ENCODE measurements at places on chromosomes 4 and X.

- DNase-seq: no peak
Observed at GRCh38 chr4:154908168-154908567, 127.1 kb downstream of the RBM46 start.

GRCh38 chr4:138222046-138222445, 20.1 kb downstream of the SLC7A11 start:
- no peak for DNase-seq

DNA sequence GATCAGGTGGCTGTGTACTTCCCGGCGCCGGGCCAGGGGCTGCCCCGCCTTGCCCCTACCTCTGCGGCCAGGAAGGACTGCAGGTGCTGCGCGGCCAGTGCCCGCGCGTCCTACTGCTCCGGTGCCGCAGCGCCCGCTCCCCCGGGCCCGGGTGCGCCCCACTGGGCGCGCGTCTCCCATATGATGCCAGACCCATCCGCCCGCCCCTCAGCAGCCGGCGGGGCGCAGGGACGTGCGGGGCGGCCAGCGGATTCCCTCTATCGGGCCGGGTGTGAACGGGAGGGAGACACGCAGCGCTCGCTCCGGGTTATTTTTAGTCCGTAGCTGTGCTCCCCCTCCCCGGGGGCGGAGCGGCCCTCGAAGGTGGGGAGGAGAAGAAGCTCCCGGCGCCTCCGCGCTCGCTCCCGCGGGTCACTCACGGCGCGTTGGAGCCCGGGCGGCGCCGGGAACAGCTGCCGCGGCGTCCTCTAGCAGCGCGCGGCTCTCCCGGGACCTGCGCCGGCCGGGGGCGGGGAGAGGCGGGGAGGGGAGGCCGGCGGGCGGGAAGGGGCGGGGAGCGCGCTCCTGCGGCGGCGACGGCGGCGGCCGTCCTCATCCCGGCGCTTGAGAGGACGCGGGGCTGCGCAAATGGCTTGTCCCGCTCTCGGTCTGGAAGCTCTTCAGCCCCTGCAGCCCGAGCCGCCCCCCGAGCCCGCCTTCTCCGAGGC, 103.6 kb downstream of the UCHL1 start:
- no peak for DNase-seq

DNA sequence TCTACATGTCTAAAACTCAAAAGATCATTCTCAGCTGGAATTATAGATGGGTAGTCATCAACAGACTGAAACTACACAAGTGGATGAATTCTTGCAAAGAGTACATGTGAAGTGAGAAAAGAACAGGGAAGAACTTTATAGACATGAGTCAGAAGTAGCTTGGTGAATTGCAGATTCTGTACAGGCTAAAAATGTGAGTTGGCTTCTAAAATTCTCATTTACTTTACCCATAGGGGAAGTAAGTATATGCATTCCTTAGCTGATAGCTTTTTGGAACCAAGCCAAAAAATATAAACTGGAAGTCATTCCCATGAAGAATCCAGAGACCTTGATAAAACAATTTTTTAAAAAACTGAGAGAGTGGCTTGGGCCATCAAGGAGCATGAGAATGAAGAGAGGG, 584.2 kb upstream of the FTHL17 start:
- no peak for DNase-seq

- no peak for DNase-seq
Observed at GRCh38 chrX:112113460-112113859, 30.9 kb upstream of the TRPC5 start.

DNA sequence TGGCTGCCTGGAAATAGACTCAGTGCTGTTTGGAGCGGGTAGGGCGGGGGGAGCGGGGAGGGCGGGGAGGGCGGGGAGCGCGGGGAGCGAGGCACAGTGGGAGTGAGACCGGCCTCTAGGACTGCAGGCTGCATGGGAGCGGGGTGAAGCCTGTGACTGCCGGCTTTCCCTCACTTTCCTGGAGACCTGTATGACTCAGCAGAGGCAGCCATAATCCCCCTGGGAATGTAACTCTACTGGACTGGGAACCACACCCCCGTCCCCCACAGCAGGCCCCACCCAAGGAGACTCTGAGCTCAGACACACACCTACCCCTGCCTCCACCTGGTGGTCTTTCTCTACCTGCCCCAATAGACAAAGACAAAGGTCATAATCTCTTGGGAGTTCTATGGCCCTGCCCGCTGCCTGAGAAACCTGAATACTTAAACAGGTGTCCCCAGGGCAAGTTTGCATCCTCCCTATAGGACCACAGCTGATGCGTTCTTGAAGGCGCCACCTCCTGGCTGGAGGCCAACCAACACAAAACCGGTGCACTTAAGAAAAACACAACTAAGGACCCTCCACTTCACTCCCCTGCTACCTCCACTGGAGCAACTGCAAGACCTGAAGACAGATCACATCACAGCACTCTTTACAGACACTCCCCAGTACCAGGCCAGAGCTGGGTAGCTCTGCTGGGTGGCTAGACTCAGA, 18.0 kb downstream of the HDAC8 start:
- DNase-seq: no peak

DNA sequence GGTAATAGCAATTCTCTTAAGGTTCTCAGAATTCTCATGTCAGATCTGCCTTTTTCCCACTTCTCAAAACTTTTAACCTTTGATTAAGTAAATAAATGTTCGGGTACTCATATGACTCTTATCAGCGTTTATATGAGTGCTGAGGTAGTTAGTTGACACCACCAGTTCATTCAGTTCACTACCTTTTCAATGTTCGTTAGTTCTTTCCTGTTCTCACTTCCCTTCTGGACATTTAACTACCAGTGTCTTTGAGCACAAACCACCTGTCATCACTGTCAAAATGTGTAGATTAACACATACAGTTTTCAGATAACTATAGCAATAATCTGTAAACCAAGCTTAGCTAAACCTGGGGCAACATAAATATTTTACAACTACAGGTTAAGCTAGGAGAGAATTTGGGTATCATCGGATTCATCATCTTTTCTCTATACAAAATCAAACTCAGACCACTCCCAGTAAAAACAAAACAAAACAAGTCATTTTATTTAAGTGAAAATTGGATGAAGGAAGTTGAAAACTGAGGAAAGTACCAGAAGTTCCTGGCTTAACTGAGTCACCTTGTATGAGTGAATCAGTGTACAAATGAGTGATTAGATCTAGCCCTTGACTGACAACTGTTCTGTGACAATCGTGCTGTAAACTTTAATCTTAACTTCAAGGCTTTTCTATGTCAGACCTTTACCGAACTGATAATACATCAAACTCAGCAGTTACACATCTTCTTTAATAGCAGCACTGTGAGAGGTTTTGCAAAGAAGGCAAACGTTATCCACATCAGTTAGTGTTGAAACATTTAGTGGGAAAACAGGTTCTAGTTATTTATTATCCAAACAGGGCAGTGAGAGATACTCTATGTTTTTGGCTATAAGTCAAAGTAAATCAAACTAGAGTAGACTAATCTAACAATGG, 41.9 kb downstream of the ARHGEF38 start:
- DNase-seq: no peak

DNA sequence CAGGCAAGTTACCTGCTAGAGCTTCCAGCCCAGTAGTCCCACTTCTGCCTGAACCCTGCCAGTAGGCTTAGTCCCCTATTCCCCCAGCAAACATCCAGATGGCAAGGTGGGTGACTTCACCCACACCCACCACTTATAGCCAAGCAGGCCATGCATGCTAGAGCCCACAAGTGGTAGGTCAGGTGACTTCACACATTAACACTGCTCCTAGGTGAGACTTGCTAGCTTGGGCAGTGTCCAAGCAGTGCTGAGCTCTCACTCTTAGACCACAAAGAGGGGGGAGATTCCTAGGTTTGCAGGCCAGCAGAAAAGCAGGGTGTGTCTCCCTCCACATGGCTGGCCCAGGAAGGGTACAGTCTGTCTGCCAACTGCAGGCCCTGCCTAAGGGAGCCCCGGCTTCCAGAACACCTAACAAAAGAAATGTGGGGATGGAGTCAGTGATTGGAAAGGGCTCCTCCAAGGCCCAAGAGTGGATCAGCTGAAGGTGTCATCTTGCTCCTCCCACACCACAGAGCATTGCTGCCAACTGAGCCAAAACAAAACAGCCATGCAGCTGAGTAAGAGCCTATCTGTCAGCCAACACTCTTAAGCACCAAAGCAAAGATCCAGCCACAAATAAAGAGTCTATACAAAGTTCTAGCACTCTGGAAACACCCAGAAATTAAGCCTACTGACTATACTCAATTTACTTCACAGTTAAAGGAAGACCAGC, 158.1 kb upstream of the USP38 start:
- DNase-seq: no peak

GRCh38 chr4:26173619-26174018, 147.2 kb upstream of the RBPJ start:
- DNase-seq: no peak

GRCh38 chr4:24473309-24473721, 111.0 kb downstream of the DHX15 start:
- no peak for DNase-seq

- DNase-seq: no peak
Observed at GRCh38 chr4:147134536-147135210, 189.0 kb upstream of the TTC29 start.

- no peak for DNase-seq
Observed at GRCh38 chr4:59629348-59629747, 1570.8 kb upstream of the ADGRL3 start.

DNA sequence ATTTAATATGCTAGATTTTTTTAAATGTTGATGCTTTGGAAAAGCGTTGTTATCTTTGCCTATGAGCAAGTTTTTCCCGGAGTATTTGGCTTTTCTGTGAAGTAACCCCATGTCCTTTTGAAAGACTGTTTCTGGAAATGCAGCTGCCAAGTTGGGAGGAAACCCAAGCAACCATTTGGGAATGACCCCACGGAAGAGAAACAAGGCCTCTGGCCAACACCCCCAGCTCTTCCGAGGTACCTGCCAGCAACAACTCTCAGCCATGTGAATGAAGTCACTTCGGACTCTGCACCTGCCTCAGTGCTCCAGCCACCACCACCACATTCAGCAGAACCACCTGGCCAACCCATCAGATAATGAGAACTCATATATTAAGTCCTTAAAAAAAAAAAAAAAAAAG, 36.2 kb upstream of the DHRSX start:
- no peak for DNase-seq

GRCh38 chrX:97547877-97548578, 664.3 kb downstream of the RPA4 start:
- DNase-seq: no peak

GRCh38 chr4:38188631-38189101, 228.5 kb downstream of the PTTG2 start:
- no peak for DNase-seq

DNA sequence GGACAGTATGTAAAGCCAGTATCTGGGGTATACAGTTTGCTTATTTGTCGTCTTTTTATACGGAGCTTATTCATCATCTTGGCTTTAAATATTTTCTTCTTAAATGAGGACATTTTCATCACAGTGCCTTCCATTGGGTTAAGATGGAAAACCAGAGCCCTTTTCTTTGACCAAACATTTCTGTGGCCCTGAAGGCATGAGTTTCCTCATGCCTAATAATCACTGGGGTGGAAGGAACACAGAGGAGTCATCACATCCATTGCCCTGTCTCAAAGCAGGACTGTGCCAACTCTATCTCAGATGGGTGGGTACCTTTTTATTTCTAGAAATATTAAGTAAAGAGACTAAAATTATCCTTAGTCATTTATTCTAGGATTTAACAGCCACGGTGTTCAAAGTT, 40.0 kb downstream of the CHRDL1 start:
- DNase-seq: no peak

DNA sequence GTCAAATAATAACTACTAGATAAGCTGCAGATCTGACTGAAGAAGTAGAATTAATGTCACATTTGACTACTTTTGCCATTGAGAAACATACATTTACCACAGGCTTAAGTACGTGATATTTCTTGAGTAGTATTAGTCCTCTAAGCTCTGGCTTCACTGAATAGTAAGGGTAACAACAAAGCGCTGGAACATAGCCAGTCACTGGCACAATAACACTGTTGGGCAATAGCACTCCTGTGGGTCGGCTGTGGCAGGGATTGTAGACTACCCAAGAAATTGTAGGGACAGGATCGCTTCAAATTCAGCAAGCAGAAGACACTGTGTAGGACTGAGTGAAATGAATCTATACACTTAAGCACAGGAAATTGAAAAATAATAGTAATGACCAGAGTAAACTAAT, 27.1 kb upstream of the IL15 start:
- no peak for DNase-seq

- no peak for DNase-seq
Observed at GRCh38 chr4:112516471-112517066, 589 bp upstream of the NEUROG2 start.

DNA sequence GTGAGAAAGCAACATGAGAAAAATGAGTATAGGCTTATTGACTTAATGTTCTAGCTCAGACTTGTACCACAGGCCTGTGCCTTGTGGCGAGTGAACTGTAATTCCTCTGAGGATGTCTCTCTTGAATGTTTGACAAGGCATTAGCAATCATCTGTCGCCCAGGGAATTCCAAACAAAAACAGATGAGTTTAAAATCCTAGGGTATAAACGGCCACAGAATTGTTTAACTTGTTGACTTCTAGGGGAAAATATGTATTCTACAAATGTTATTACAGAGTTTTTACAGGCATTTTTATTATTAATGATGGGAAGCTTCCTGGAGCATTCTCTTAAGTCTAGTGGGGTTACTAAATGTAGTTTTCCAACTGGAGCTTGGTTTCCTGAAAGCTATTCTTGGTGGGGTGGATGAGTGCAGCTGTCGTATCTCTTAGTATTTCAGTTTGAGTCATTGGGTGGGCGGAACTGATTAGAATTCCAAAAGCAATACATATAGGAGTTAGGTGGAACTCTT, 40.6 kb downstream of the ARHGAP10 start:
- no peak for DNase-seq

GRCh38 chr4:14952352-14952751, 49.9 kb upstream of the CPEB2 start:
- DNase-seq: no peak

GRCh38 chr4:891747-892146, 40.4 kb downstream of the GAK start:
- DNase-seq: no peak

DNA sequence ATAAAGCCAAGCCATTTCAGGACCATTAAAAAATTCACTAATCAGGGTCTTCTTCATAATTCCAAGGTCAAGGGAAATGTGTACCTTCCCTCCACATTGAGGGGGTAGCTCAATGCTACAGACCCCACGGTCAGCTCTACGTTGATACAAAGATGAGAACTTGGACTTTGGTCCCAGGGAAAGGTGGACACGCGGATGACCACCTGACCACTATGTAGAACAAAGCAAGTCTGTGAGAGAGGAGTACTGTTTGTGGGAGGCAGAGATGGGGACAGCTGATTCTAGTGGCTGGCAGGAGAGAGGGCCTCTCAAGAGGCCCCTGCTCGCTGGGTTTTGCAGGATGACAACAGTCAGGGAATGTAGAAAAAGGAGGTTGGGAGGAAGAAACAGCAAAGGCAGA, 58.0 kb downstream of the SLC2A9 start:
- no peak for DNase-seq
